ENCODE measurements at places on chromosomes 4 and X.

DNA sequence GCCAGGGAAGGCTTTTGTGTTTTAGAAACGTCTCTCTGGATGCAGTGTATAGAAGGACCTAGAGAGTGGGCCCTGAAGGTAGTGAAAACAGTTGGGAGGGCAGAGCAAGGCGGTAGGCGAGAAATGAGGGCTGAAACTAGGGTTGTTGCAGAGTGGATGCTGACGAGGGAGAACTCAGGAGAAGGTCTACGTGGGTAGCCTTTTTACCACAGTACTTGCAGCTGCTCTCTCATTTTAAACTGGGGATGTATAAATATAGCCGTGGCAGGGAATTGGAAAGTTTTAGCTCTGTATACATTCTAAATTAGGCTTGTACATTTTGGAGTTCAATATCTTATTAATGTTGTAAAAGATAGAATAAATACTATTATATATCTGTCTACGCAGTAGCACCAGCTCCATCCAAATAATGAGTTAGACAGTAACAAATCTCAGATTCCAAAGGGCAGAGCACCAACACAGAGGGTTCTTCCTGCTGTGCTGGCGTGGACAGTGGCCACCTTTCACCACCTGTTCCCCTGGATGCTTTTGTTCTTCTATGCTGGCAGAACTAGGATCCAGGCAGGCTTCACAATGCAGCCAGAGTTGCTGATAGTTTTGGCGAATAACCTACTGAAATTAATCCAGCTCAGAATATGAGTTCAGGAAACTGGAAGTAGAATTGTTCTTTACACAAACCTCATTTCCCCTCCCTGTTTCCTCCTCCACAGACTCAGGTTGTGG lies 31.7 kb downstream of the CCNG2 start:
- no peak for DNase-seq

- DNase-seq: no peak
Observed at GRCh38 chr4:1770245-1770644, 22.8 kb upstream of the FGFR3 start.

DNA sequence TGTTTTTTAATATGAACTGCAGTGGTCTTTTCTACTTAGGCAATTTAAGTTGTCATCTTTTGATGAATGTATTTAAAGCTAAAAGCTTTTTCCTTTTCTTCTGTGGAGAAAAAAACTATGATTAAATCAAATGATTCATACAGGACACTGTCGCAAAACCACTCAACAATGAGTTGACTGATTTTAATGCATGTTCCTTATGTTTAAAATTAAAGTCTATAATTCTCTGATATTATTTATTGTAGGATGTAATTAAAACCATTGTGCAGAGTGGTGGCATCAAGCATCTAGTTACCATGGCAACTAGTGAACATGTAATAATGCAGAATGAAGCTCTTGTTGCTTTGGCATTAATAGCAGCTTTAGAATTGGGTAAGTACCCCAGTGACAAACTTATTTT lies 172.5 kb downstream of the RAP1GDS1 start:
- DNase-seq: no peak

- DNase-seq: no peak
Observed at GRCh38 chr4:114349543-114350175, 248.9 kb upstream of the UGT8 start.

DNA sequence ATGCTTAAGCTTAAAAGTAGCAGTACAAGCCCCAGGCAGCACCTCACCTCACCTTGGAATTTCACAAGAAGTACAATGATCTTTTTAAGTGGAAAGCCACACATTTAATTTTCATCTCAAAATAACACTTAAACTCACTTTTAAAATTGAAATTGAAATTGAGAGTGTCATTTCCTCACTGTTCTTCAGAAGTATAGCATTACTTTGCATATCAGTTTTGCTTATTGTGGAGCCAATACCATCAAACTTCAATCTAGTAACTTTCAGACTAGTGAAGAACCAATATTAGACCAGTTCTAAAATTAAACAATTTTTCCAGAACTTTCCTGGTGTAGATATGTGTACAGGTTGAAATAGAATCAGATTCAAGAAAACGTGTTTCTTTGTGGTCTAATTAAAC lies 242.4 kb downstream of the NDST4 start:
- DNase-seq: no peak
